ENCODE measurements at places on chromosomes 2 and 18.

DNA sequence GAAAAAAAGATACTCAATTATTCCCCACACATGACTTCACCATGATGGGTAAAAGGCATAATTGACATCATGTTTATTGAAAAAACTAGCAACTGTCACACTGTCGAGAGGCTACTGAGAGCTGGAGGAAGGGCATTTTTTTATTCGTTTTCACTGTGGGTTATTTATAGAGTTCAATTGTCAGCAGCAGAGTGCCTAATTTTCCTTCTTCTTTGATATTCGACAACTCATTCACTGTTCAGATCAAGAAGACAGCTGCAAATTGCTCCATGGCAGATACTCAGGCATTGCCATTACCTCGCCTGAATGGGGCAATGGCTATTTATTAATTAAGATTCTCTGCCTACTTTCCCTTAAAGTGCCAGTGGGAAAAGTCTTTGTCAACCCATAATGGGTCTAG lies 197.5 kb upstream of the NRP2 start:
- DNase-seq = no peak

DNA sequence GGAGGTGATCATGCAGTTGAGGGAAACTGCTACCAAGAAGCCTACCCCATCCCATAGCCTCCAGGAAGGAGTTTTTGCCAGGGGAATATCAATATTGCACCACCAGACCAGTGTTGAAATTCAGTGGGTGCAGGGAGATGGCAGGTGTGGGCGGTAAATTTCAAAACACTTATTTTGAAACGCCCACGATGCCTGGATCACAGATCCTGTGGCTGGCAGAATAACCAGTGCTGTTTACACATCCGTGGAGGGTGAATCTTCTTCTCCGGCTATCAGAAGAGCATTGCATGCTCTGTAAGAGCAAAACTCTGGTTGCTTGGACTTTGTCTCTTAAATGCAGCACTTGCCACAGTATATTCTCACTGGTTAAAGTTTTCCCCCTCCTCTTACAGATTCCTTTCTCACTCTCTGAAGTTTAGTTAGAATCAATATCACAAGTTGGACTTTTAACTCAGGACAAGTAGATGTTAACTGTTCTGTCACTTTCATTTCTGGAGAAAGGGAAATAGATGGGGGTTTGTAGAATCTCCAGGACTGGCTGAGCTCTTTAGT lies 70.5 kb upstream of the ZCCHC2 start:
- no peak for DNase-seq

GRCh38 chr2:165109915-165110314 lies 93.9 kb downstream of the SCN3A start:
- no peak for DNase-seq

- no peak for DNase-seq
Observed at GRCh38 chr2:209671020-209671680, 100.5 kb upstream of the UNC80 start.

DNA sequence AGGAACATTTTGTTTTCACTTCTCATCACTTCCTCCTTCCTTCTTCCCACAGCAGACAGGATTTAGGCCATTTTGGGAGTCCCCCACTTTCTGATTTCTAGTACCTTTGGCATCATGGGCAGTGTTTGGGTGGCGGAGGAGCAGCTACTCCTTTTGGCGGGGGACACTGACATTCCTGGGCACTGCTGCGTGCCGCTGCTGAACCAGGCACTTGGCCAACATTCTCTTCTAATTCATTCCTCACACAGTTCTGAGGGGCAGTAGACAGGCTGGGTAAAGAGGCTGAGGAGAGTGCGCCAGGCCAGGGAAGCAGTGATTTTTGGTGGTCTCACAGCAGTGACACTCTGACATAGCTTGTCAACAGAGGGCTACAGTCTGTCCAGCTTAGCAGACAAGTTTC lies 270.2 kb downstream of the LOXHD1 start:
- DNase-seq = no peak
